ENCODE measurements at places on chromosomes 5 and 9.

GRCh38 chr9:93520523-93520922, 55.9 kb upstream of the PHF2 start:
- DNase-seq, result no peak

DNA sequence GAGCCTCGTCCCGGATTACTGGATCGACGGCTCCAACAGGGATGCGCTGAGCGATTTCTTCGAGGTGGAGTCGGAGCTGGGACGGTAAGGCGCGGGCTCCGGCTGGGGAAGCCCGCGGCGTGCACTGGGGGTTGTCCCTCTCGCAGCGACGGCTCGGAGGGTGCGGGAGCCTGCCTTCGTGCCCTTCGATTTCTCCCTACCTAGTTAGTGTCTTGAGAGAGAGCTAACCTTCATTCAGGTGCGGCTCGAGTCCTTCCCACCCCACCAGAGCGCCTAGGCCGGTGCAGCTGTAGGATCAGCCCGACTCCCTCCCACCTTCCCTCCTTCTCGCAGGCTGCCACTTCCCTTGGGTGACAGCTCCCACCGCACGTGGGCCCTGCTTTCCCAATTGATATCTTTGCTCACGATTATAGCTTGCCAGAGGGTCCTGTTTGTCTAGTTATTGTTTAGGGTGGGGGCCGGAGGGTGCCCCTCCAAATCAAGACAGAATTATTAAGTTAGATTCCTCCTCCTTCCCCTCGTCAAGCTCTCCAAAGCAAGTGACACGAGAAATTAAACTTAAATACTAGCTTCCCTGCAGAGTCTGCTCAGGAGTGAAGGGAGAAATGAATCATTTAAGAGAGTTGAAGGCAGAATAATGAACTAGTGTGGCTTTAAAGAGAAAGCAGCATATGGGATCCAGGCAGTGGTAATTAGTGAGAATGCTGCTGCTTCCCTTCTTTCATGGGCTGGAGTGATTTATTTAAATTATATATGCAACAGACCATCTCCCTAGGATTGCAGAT, 569 bp downstream of the CAMK4 start:
- no peak for DNase-seq

DNA sequence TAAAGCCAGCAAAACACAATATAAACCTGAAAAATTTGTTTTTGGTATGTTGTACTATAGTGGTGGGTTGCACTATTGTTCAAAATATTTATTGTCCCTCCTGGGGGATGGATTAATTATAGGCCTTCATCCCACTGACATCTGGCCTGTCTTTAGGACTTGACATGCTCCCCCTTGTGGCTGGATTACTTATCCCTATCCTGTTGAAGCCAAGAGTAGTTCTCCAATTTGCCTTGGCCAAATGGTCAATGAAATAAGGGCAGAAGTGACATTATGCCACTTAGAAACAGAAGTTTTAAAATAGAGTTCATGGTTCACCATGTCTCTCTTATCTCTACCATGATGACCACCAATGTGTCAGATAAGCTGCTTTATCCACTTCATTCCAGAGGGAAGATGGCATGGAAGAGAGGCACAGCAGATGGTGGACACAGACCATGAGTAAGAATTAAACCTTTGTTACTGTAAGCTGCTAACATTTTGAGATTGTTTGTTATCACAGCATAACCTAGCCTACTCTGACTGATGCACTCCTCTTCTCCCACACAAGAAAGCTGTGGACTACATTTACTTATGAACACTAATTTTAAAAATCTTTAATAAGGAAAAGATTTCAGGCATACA, 29.2 kb upstream of the ARHGEF28 start:
- DNase-seq, result peak; percentile 70

DNA sequence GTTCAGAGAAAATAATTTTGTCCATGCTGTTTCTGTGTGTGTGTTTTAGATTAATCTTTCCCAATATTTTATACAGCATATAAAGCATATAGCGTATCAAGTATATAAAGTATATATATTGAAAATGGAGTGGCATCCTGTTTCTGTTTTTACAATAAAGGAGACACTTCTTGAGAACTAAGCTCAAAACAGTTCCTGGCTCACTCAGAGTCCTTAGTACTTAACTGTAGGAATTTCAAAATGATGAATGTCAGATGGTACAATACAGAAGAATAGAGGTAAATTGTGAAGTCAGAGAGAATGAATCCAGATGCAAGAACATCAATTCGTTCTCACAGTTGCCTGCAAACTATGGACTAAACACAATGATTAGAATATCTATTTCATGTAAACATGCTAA, 68.7 kb upstream of the TAS2R1 start:
- no peak for DNase-seq

- DNase-seq, result no peak
Measured at GRCh38 chr5:171975262-171975876, 31.1 kb downstream of the FBXW11 start.

All from SJCRH30 (cell line).